ENCODE measurements at places on chromosomes 2 and 18. TPM values are rescaled to one million over a fixed set of nuclear protein-coding genes. Genes with fewer than 3 reads are reported as not detected.

GRCh38 chr2:113181258-113182051 is 7.7 kb downstream of the PSD4 start:
- peak overlapping the region; percentile 84 for H3K27ac ChIP-seq
- peaks cover 85% of the 10 kb centered on the region for H3K36me3 ChIP-seq
- no peaks in the 10 kb centered on the region for H3K27me3 ChIP-seq
- peak overlapping the region; percentile 55 for H3K4me3 ChIP-seq
- DNase-seq = peak; percentile 38

DNA sequence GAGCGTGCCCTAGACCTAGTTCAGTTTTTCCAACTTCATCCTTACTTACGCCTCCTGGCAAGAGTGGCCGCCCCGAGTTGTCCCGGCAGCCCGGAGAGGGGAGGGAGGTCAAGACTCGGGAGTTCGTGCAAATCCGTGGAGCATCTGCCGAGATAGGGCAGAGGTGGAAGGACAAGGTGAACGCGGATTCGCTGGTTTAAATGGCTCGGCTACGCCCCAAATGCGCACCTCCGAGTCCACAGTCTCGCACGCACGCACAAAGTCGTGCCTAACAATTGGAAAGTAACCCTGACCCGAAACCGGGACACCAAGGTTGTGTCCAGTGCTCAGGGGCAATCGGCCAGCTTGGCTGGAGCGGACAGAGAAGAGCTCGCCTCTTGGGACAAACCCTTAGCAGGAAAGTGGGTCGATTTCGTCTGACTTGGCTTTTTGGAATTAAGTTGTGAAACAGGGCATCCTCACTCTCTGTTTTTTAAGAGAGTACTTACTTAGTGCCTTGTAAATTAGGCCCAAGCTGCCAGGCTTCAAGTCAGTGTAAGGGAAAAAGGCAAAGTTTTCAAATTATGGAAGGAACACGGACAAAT is 726 bp upstream of the SS18 start:
- H3K27me3 ChIP-seq = peaks cover 4% of the 10 kb centered on the region
- H3K4me3 ChIP-seq = peak overlapping the region; percentile 95
- H3K4me1 ChIP-seq = peaks cover 35% of the 10 kb centered on the region
- H3K27ac ChIP-seq = peak overlapping the region; percentile 99
- H3K36me3 ChIP-seq = peaks cover 8% of the 10 kb centered on the region

GRCh38 chr2:39968037-39968436 is 189.0 kb upstream of the THUMPD2 start:
- H3K4me3 ChIP-seq = no peak overlapping the region
- DNase-seq = no peak
- no peaks in the 10 kb centered on the region for H3K36me3 ChIP-seq
- H3K4me1 ChIP-seq = peaks cover 2% of the 10 kb centered on the region
- H3K27ac ChIP-seq = no peak overlapping the region

The KIF1A gene
- 0.40 TPM for total RNA-seq

DNA sequence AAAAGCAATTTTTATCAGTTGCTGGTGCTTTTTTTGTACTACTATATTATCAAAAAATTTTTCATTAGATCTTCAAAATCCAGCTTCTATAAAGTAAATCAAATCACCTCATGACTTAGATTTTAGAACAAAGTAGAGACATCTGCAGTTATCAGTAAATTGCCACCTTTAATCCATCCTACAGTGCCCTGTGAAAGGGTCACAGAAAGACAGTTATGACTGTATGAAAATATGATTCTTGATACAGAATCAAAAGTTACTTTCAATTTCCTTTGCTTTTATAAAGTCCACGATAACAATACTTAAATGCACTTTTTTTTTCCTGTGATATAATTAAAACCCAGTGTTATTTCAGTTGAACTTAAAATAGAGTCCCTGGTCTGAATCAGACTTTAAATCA is 61.4 kb downstream of the PRPF40A start:
- no peak overlapping the region for H3K4me3 ChIP-seq
- peaks cover 5% of the 10 kb centered on the region for H3K4me1 ChIP-seq
- H3K27me3 ChIP-seq = no peaks in the 10 kb centered on the region
- no peak for DNase-seq
